BJ (cell line): ENCODE measurements at places on chromosomes 6 and 20.

- no peak for DNase-seq
Observed at GRCh38 chr20:42961771-42962170, 227.9 kb downstream of the PTPRT start.

- DNase-seq, result no peak
Observed at GRCh38 chr20:16671753-16672152, 58.1 kb upstream of the SNRPB2 start.

DNA sequence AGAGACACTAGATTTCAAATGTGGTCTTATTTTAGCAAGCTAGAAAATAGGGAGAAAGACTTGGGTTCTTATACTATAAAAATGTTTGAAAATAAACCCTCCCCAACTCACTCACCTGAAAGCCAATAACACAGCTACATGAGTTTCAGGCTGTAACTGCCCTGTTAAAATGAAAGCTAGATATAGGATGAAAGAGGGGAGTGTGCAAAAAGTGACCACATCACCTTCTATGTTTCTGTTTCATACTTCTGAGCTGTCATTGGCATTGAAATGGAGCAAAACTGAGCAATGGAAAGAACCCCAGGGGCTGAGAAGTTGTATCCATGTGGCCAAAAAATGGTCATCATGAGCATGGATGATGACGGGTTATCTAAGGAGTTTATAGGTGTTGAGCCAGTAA, 148.1 kb upstream of the TENT5A start:
- DNase-seq, result no peak

DNA sequence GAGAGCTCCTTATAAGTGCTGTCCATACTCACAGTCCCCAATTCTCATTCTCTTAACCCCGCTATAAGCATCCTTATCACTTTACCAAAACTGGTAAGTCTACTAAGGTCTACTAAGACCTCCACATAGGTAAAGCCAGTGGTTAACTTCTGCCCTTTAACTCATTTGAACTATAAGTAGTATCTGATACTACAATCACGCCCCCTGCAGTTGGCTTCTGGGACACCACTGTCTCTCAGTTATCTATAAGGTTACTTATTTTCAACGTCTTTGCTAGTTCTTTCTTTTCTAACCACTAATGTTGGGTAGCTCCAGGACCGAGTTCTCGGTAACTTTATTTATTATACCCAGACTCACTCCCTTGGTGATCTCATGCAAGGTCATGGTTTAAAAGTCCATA, 142.6 kb downstream of the ARHGAP18 start:
- no peak for DNase-seq

- DNase-seq, result no peak
Observed at GRCh38 chr6:142401838-142402237, 100.0 kb downstream of the ADGRG6 start.

- no peak for DNase-seq
Observed at GRCh38 chr20:37912874-37913273, 9.9 kb downstream of the VSTM2L start.

GRCh38 chr6:139982195-139982594, 607.7 kb upstream of the CITED2 start:
- no peak for DNase-seq

DNA sequence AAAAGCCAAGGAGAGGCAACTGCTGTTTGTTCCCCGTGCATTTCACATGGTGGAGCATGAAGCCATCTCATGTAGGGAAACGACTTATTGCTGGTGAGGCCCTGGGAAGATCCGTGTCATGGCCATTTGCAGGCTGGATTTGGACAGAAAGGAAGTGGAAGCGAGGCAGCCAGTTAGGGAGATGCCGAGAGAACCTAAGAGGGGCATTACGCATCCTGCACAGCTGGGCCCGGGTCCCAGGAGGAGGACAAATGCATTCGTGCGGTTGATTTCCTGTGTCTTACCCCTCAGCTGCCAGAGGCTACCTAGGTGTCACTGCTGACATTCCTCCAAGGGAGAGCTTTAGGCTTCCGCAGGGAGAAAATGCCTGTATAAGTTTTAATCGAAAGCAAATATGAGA, 316.2 kb upstream of the CDYL start:
- DNase-seq, result no peak

DNA sequence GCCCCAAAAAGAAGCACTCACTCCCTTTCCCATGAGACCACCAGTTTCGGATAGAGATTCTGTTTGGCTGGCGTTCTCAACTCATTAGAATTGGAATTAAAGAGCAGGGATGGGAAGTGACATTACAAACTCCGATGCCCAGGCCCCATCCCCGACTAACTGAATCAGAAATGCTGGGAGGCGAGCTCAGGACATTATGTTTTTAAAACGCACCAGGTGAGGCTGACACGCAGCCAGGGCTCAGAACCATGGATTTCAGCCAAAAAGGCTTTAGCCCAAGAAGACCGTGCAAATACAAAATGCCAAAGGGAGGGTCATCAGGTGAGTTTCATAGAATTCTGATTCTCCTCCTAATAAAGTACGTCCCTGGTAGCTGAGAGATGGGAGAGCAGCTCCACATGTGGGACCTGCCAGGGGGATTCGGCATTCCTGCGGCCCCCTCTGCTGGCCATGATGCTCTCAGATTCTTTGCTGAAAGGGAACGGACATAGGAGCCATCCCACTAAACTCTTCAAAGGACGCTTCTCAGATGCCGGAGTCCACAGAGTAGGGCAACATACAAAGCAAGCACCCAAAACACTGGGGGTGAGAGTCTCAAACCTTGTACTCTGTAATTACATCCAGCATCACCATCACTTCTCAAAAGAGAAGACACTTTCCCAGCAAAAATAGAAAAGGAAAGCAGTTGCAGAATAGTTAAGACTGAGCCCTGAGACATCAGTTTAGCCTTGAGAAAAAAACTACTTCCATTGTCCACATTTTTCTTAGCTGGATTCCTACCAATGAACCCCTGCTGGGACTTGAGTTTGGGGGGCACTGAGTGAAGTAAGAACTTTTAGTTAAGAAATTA, 205.2 kb downstream of the BMP7 start:
- DNase-seq, result no peak

DNA sequence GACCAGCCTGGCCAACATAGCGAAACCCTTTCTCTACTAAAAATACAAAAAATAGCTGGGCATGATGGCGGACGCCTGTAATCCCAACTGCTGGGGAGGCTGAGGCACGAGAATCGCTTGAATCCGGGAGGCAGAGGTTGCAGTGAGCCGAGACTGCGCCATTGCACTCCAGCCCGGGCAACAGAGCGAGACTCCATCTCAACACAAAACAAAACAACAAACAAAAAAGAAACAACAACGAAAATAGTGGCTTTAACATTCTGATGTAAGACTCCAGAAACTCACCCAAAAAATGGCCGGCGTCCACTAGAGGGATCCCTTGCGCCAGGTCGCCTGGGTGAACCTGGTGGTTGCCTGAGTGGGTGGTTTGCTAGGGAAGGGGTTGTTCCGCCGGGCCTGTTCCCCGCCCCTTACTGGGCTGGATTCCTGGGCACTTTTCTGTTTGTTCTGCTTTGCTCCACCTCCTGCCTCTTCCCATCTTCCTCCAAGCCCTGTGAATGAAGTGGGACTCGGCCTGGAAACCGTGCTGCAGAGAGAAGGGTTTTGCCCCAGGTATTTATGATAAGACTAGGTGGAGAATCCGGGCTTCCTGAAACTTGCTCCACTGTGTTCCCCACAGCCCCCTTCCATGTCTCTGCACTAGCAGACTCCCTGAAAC, 1.5 kb downstream of the PABPC1L start:
- no peak for DNase-seq

GRCh38 chr6:45923831-45924391, 91.7 kb downstream of the CLIC5 start:
- DNase-seq, result no peak

GRCh38 chr6:9593554-9593953, 821.3 kb downstream of the TFAP2A start:
- DNase-seq, result no peak

- DNase-seq, result no peak
Observed at GRCh38 chr6:126308362-126308761, 31.6 kb upstream of the CENPW start.

GRCh38 chr6:4192173-4192572, 56.8 kb upstream of the ECI2 start:
- DNase-seq, result no peak

- no peak for DNase-seq
Observed at GRCh38 chr20:59802018-59802417, 131.4 kb downstream of the SYCP2 start.

DNA sequence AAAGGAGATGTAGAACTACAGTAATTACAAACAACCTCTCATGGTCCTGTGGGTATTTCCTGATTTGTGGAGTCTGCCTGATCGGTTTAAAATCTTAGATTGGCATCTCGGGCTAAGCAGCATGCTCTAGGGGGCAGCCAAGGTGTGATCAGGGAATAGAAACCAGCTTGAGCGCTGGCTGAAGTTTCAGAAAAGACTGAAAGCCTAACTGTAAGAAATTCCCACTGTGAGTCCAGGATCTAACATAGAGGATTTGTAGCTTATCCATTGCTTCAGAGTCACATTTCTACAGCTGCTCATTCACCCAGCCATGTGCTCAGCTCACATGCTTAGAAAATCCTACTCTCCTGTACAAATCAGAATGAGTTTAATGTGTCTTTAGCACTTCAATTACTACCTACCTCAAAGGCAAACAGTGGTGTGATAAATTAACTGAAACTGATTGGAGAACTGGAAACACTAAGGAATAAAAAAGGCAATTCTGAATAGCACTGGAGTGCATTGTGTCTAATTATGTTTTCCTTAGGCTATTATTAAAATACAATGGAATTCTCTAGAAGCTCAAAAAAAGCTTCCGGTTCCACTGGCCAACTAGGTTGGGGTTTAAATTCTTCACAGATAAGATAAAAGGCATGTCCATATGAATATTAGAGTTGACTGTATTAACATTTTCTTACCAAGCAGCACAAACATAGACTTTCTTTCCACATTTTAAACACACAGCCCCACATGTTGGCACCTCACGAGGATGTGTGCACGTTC, 73.8 kb upstream of the MPC1 start:
- no peak for DNase-seq

- DNase-seq, result no peak
Observed at GRCh38 chr20:56453352-56453751, 15.1 kb upstream of the RTF2 start.

DNA sequence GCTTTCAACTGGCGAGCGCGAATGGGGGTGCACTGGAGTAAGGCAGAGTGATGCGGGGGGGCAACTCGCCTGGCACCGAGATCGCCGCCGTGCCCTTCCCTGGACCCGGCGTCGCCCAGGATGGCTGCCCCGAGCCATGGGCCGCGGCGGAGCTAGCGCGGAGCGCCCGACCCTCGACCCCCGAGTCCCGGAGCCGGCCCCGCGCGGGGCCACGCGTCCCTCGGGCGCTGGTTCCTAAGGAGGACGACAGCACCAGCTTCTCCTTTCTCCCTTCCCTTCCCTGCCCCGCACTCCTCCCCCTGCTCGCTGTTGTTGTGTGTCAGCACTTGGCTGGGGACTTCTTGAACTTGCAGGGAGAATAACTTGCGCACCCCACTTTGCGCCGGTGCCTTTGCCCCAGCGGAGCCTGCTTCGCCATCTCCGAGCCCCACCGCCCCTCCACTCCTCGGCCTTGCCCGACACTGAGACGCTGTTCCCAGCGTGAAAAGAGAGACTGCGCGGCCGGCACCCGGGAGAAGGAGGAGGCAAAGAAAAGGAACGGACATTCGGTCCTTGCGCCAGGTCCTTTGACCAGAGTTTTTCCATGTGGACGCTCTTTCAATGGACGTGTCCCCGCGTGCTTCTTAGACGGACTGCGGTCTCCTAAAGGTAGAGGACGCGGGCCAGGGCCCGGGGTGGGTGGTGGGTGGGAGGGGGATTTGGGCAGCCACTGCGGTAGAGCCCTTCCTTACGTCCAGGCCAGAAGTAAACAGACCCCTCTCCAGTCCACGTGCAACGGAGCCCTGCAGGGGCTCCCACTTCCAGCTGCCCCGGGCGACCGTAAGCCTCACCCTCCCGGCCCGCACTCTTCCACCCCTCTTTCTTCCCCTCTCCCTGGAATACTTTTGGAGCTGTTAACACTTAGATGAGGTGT, 998 bp downstream of the BMP2 start:
- DNase-seq, result no peak

DNA sequence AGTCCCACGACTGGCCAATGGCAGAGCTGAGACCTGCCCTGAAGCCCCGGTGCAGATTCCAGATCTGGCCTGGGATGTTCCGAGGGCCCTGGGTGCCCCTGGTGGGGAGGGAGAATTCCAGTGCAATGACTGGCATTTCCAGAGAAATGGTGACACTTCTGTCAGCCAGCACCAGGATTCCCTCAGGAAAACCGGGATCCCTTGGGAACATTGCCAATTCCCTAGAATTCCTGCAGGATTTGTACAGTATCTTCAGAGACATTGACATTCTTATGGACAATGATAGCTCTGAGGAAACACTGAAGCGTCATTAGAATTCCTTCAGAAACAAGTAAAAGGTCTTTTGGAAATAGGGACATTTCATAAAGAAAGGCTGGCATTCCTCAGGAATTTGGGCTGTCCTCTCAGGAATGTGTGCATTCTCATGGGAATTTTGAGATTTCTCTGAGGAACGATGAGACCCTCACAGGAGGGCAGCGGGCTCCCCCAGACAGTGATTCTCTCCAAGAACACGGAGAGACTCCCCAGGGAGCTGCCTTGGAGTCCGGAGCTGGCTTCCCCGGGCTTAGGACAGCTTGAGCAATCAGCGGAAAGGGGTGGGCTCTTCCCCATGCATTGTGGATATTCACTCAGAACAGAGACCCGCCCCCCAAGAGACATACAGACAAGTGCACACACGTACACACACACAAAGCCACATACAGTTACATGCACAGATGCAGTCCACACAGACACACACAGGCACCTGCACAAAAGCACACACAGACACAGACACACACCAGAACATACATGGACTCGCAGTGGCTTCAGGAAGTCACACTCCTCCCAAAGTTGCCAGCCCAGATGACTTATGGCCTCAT, 35.2 kb upstream of the BPIFA2 start:
- DNase-seq, result no peak

GRCh38 chr20:35523298-35523888, 6.1 kb downstream of the C20orf173 start:
- no peak for DNase-seq

- no peak for DNase-seq
Observed at GRCh38 chr20:38633577-38634093, 32.0 kb downstream of the ARHGAP40 start.

- DNase-seq, result no peak
Observed at GRCh38 chr6:53879608-53880007, 84.8 kb downstream of the LRRC1 start.

GRCh38 chr20:14307956-14308355, 29.5 kb downstream of the FLRT3 start:
- DNase-seq, result no peak

- no peak for DNase-seq
Observed at GRCh38 chr20:52179331-52180179, 12.0 kb downstream of the ZFP64 start.

DNA sequence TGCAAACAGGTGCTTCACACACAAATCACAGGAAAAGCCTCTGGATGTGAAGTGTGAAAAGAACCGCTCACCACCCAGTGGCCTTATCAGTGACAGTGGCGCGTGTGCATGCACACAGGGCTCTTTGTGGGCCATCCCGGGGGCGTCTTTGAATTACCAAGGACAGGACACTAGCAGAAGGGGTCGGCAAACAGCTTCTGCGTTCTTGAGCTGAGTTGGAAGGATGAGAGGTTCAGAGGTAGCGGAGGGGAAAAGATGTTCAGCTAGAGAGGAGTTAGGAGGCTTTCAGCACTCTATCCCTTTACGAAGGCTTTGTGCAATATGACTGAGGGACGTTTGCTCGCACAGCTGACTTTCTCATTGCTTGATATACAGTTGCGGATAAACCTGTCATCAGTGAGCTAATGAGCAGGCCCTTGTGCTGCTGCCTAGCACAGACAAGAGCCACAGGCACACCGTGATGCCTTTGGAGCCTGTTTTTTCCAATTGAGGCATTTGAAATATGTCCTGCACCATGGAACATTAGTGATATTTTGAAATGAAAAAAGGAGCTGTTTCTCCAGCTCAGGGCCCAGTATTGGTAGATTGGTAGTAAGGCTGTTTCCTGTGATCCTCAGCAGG, 83.1 kb downstream of the IYD start:
- DNase-seq, result no peak
